Vagina (tissue), 2 donors: ENCODE measurements at places on chromosomes 6 and 20.

DNA sequence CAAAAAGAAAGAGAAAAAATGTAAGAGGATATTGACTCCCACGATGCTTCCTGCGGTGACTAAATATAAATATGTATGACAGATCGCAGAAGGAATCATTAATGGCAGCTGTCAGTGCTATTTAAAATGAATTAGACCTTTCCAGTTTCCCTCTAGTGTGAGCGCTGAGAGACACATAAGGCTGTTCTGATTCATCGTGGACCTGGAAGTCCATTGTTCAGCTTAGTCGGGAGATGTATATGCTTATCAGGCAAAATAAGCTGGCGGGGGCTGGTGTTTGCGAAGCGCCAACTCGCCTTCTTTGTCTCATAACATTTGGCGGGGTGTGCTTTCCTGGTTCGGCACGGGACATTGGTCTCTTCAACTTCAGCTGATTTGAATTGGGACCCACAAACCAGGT, 95.4 kb downstream of the CDH4 start:
- no peak for DNase-seq

- no peak for DNase-seq
Measured at GRCh38 chr6:146224988-146225387, 196.1 kb downstream of the GRM1 start.

DNA sequence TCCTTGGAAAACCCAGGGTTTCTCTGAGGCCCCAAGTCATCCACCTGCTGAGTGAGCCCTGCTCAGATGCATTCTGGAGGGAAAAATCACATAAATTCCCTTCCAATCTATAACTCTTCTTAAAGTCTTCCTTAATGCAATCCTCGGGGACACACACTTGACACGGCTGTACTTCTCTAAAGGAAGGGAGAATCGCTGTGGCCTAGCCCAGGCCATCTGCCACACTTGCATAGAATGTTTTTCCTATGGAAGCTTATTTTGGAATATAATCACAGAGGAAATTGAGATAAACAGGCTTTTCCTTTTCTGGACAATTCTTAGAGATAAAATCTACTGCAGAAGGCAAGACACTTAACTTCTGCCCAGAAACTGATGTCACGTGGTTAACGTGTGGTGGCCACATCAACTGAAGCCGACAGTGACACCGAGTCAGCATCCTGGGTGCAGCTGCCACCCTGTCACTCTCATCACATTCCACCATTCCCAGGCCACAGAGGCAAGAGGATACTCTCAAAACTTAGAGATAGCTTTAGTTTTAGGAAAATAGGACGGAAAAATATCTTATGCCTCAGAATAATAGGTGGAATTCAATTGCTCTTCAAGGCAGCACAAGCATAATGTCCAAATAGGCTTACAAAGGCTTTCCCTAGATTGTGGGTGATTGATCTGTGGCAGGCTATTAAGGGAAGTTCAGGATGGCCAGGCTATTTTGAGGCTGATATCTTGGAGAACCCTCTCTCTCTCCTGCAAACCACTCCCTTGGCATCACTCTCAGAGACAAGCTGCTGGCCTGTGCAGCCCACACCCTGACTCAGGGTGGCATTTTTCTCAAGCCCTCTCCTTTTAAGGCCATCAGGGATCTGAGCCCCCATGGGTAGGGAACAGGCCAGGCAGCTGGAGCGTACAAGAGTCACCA, 29.6 kb downstream of the PSMB1 start:
- no peak for DNase-seq

DNA sequence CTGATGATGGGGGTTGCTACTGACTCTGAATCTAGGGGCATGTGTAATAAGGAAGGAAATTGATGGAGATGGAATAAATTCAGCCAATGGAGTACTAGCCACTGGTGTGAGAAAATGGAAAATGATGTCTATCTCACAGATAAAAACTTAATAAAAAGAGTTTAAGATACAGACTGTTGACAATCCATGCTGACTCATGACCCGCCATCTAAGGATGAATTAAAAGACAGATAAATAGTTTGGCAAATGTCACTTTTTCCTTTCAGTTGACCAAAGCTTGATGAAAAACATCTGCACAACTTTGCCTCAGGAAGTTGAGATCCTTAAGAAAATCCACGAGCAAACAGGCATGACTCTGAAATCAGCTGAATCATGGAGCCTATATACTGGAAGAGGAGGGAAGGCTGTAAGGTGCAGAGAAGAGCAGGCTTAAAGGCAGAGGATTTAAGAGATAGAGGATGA, 82.6 kb upstream of the BMP5 start:
- DNase-seq = no peak

- DNase-seq = no peak
Measured at GRCh38 chr6:138293428-138294395, 75.4 kb upstream of the PBOV1 start.

- no peak for DNase-seq
Measured at GRCh38 chr6:84773431-84774156, 9.2 kb upstream of the TBX18 start.
